ENCODE measurements at places on chromosomes 4 and X.

GRCh38 chr4:80206111-80206510, 8.8 kb downstream of the PRDM8 start:
- no peak for DNase-seq

GRCh38 chrX:103779141-103779789, 2.6 kb downstream of the PLP1 start:
- DNase-seq = peak; percentile 31

- no peak for DNase-seq
Measured at GRCh38 chr4:167774646-167775045, 317.7 kb upstream of the ANXA10 start.

GRCh38 chrX:41688156-41688555, 617 bp upstream of the GPR34 start:
- DNase-seq = no peak

DNA sequence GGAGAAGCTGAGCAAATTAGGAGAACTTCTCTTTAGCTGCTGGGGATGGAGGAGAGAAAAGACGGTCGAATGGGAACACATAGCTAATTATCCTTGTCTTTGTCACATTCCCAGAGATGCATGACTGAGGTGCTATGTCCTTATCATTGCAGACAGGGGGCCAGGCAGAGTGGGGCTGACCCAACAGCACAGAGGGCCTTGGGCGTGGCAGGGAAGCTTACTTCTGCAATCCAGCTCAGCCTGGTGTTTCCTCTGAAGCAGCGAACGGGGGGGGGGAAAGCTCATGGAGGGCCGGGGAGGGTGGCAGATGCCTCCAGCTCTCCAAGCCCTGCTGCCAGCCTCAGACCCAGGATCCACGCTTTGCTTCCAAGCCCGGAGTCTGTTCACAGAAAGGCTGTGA, 50.8 kb upstream of the HOPX start:
- DNase-seq = no peak

- DNase-seq = no peak
Measured at GRCh38 chrX:6738518-6739470, 203.9 kb upstream of the VCX3A start.

GRCh38 chr4:147589586-147589985, 27.6 kb upstream of the TMEM184C start:
- DNase-seq = no peak

DNA sequence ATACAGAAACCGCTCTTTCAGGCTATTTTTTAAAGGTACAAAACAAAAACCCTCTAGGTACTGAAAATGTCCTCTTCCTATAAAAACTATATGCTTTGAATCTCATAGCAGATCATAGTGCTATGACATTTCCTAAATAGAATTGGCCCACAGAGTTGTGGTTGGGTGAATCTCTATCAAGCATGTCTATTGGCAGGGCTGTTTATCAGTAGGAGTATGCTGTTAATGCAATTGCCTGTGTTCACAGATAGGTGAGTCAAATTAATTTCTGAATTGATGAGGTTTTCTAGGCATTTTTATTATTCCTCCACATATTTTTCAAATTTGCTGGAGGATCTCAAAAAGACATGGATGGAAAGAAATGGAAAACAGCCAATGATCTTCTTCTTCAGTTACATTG, 73.9 kb downstream of the QRFPR start:
- DNase-seq = no peak

GRCh38 chr4:185849664-185850550, 37.9 kb upstream of the SORBS2 start:
- peak; percentile 50 for DNase-seq

All from fibroblast of skin of back (primary cell).